ENCODE measurements at places on chromosomes 2 and 18.
A peak's percentile ranks its signal among the peaks of the same experiment; 100 is the strongest.

DNA sequence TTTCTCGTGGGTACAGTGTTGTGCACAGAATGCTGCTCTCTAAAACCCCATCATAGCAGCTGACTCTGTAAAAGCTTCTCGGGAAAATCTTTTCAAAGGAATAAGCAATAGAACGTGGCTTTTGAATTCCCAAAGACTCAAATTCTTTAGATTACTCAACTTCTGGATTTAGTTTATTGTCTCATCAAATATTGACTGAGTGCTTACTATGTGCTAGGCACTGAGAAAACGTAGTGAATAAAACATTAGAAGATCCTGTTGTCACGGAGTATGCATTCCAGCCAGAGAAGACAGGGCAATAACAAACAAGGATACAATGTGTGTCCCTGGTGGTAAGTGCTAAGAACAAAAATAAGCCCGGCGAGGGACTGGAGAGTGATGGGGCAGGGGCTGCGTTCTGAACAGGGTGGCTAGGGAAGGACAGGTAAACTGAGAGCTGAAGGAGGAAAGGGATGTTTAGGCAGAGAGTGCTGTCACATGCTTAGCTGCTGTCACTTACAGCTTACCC lies 178.2 kb upstream of the SIX3 start:
- no peak for DNase-seq

- no peak for DNase-seq
These were observed 93.5 kb upstream of the MAPRE2 start for GRCh38 chr18:34947711-34948125.

- no peak for DNase-seq
These were observed 18.7 kb downstream of the SMIM21 start for GRCh38 chr18:75408554-75409506.

- no peak for DNase-seq
These were observed 3.2 kb downstream of the MTHFD2 start for GRCh38 chr2:74201596-74201995.

GRCh38 chr2:173051463-173052215 lies 24.0 kb upstream of the MAP3K20 start:
- DNase-seq = no peak

GRCh38 chr2:33321236-33321771 lies 155.1 kb upstream of the RASGRP3 start:
- no peak for DNase-seq

DNA sequence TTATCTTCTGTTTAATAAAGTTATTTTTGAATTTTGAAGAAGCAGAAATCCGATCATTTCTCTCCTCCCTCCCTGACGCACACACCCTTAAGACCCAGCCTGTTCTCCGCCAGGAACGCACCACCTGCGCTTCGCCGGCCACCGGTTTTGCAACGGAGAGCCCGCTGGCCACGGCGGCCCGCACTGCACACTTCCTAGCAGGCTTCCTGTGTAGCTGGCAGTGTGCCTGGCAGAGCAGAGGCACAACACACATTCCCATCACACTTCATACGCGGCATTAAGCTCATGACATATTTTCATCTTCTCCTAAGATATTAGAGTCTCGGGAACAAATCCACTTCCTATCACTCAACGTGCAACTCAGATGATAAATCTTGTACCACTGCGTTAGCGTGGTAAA lies 148.0 kb downstream of the HDAC4 start:
- no peak for DNase-seq

DNA sequence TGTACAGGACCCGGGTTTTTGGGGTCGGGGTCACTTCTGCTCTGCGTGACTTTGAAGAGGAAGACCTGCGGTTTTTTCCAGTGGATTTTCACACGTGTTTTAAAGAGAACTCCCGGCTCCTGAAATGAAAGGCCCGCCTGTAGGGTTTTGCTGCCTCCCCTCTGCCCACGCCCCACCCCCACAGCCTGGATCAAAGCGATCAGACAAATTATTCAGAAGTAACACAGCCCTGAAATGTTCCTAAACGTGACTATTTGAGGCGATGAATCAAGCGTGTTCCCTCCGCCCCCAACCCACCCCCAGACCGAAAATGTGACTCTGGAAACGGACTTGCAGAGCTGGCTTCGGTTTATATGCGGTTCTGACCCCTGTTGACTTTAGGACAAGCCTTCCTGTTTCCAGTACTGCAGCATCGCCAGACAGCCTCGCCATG lies 28.7 kb upstream of the SMIM21 start:
- no peak for DNase-seq

- DNase-seq = no peak
These were observed 214.5 kb downstream of the TMEM182 start for GRCh38 chr2:102975996-102976975.

GRCh38 chr18:732371-732770 lies 19.9 kb upstream of the ENOSF1 start:
- DNase-seq = no peak

DNA sequence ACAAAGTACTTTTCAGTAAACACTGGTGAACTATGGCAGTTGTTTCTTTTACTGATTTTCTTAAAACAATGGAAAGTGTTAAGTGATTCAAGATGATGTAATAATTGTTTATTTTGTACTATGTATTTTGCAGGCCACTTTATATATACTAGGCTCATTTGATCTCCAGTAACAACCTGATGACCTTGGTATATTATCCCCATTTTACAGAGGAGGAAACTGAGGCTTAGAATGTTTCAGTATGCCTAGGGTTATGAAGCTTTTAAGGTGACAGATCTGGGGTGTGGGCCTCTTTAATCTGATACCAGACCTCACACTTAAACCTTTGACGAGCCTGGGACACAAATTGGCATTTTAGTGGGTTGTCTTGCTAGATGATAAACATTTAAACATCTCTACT lies 63.2 kb downstream of the ITGB1BP1 start:
- DNase-seq = no peak

GRCh38 chr2:229492034-229492433 lies 220.9 kb upstream of the PID1 start:
- DNase-seq = no peak

- no peak for DNase-seq
These were observed 13.4 kb downstream of the TNS1 start for GRCh38 chr2:217989221-217989948.

- no peak for DNase-seq
These were observed 111.9 kb upstream of the OTOS start for GRCh38 chr2:240252191-240252871.

GRCh38 chr18:55153346-55153745 lies 194.1 kb upstream of the CCDC68 start:
- DNase-seq = no peak

DNA sequence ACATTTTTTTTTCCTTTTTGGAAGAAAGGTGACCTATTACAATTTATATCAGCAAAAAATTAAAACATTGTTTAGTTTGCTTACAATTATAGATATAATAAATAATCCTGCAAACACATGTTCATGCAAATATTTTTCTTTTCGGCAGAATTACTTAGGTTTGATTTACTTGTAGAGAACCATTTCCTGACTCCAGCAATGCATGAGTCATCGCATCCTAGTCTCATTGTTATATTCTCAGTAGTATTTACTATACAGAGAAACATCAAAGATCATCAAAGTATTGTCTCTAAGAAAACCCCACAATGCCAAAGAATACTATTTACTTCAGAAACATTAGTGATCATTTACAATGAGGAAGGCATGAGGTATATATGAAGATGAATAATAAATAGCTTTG lies 40.4 kb upstream of the MTIF2 start:
- DNase-seq = no peak

DNA sequence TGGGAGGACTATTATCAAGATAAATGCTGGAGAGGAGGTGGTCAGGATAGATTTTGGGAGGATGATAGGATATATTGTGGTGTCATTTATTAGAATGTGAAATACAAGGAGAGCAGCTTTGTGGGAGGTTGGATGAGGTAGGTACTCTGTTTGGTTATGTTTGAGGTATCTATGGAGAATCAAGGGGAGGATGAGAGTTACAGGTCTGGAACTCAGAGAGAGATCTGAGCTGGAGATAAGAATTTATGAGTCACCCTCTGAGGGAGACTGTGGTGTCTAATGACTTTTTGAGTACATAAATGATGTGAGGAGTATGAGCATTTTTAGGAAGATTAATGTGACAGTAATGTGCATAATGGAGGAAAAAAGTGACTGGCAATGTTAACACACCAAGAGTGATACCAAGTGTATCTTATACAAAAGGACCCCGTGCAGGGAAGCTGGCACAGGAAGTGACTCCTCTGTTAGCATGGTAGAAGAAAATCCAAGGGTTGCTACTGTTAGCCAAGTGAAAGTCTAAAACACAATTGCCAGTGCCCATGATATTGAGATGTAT lies 48.2 kb downstream of the CRIM1 start:
- no peak for DNase-seq

- DNase-seq = no peak
These were observed 3.3 kb upstream of the YES1 start for GRCh38 chr18:815353-815752.

- no peak for DNase-seq
These were observed 126.3 kb downstream of the HDAC4 start for GRCh38 chr2:239274391-239275043.

- DNase-seq = no peak
These were observed 409.4 kb upstream of the ETAA1 start for GRCh38 chr2:66987733-66988132.

- no peak for DNase-seq
These were observed 214.5 kb upstream of the FBXO11 start for GRCh38 chr2:48120759-48121242.

DNA sequence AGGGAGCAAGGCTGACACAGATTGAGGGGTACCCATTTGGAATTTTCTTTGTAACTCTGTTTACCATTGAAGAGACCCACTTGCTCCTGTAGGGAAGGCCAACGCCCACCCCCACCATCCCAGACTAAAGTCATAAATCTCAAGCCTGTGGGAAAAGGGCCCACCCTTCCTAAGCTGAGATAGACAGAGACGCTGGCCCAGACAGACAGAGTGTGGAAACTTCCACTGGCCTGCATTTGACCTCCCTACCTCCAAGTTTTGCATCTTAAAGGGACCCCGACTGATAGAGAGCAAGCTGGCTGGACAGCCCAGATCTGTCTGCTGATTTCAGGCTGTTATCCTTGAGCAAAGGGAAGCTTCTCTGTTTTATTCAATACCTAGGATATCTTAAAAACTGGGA lies 48.2 kb upstream of the SLC14A2 start:
- no peak for DNase-seq

GRCh38 chr2:99984799-99985515 lies 157.4 kb downstream of the AFF3 start:
- no peak for DNase-seq

DNA sequence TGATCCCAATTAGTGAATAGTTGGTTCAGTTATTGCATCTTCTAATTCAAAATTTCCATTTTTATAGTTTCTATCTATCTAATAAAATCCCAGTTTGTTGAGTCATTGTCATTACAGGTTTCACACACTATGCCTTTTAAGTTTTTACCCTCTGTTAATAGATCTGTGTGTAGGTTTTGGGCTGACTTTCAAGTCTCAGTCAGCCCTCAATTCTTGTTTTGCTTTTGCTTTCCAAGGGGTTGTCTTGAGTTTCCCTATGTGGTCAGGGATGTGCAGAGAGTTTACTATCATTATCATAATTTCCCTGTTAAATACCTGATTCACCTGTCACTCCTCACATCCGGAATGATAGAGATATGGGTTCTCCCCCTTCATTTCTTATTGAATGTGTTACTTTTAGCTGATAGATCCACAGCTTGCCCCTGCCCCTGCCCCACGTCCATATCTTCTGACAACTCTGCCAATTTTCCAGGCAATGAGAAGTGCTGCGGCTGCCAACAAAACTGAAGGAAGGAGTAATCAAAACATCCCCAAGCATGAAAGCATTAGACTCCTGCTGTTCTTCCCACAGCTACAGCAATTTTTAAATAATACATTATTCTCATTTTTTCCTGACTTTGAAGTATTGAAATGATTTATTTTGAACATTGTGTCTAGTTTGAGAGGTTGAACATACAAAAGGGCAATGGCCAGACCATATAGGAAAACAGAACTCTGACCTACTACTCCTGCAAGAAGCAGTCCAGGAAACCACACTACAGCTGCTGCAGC lies 1064.8 kb downstream of the SUCLG1 start:
- DNase-seq = no peak

GRCh38 chr18:75730249-75730648 lies 302.7 kb upstream of the SMIM21 start:
- no peak for DNase-seq

DNA sequence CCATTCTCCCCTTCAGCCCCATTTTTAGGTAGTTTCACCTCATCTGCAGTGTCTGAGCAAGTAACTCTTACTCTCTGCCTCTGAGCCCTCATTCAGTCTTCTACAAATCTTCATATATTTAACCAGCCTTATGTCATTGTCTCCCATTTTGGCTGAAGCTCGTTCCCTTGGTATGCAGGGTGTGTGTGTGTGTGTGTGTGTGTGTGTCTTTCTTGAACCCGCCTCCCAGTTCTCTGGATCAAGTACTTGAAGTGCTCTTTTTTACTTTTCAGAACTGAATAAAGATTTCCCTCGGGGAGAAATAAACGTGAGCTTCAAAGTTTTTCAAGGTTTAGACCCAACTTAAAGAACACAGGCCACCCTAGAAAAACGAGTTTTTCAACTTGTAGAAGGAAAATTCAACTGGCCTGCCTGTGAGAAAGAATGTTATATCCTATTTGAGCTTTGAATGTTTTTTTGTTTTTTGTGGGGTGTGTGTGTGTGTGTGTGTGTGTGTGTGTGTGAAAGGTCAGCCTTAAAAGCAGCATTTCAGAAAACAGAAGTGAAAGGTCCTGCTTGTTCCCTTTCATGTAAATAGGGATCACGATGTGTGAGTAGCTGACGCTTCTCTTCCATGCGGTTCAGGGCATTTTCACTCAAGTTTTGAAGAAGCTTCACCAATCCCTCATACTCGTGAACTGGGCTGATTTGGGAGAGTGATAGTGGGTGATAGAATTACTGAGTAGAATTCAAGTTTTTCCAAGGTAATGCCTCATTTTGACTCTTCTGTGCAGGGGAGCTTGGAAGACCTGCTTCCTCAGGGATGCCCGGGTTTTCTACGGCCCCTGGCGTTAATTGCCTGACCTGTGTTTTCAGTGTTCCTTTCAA lies 50.6 kb upstream of the EML6 start:
- DNase-seq = no peak

- DNase-seq = no peak
These were observed 1163.9 kb downstream of the DPP10 start for GRCh38 chr2:115606350-115606749.

- no peak for DNase-seq
These were observed 215.4 kb upstream of the OSR1 start for GRCh38 chr2:19573784-19574183.

DNA sequence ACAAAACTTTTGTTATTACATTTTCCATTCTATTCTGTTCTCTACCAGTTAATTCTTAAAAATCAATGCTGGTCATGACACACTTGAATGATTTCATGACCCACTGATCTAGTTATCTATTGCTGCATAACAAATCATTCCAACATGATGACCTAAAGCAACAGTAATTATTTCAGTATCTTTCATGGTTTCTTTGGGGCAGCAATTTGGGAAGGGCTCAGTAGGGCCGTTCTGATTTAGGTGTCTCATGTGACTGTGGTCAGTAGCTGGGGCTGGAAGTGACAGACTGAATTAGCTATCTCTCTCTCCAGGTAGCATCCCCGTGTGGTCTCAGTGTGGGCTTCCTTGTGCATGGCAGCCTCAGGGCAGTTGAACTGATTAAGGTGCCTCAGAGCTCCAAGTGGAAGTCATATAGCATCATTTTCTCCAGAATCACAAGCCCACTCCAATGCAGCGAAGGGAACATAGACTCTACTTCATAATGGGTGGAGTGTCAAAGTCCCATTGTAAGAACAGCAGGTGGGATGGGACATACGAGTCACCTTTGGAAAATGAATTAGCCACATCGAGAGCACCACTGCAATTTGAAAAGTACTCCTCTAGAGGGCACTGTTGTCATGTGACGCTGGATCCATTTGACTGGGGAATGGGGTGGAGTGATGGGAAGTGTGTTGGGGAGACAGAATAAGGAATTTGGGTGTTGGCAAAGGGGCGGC lies 39.1 kb upstream of the FAM136A start:
- DNase-seq = peak; percentile 24
